ENCODE measurements at places on chromosomes 1 and 21.
A peak's percentile ranks its signal among the peaks of the same experiment; 100 is the strongest.

DNA sequence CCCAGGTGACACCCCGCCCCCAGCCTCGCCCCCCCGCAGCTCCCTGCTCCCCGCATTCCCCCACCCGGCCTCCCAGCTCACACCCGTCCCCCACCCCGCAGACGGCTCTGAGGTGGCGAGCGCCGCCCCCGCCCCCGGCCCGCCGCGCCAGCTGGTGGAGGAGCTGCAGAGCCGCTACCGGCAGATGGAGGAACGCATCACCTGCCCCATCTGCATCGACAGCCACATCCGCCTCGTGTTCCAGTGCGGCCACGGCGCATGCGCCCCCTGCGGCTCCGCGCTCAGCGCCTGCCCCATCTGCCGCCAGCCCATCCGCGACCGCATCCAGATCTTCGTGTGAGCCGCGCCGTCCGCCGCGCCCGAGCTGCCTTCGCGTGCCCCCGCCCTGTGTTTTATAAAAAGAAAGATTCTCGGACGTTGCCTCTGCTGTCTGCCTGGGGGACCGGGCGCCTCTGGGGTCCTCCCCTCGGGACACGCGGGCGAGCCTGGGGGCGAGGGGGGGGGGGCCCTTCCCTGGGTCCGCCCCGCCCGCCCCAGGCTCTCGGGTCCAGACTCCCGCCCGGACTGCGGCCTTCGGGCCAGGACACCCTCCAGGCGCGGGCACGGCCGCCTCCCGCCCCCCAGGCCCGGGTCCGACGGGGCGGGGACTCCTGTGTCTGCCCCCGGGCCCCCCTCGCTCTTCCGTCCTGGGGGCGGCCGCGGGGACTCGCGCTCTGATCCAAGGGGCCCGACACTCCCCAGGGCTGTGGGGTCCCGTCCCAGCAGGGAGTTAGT lies 1.6 kb upstream of the MMP23B start:
- peak; percentile 86 for DNase-seq

GRCh38 chr1:157496121-157496526 lies 56.2 kb downstream of the FCRL5 start:
- DNase-seq = no peak

- no peak for DNase-seq
Measured at GRCh38 chr1:198775606-198776005, 136.8 kb downstream of the PTPRC start.

DNA sequence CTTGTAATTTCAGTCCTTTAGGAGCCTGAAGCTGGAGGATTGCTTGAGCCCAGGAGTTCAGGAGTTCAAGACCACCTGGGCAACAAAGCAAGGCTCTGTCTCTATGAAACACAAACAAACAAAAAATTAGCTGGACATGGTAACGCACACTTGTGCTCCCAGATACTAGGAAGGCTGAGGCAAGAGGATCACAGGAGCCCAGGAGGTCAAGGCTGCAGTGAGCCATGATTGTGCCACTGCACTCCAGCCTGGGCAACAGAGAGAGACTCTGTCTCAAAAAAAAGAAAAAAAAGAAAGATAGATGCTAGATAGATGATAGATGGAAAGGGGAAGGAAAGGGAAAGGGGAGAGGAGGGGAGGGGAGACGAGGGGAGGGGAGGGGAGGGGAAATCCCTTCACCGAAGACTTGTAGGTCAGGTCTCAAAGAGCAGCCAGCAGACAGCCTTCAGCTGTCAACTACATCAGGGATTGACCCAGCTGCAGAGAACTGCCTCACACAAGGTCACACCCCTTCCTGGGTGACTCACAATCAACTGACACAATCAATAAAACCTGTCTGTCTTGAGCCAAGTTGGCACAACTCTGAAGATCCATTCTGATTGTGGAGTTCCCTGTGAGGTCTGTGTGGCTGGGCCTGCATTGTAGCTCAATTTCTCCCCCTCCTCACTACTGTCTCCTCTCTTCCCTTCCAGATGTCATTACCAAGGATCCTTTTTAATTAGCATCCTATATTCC lies 200.6 kb downstream of the RGS7 start:
- DNase-seq = no peak

DNA sequence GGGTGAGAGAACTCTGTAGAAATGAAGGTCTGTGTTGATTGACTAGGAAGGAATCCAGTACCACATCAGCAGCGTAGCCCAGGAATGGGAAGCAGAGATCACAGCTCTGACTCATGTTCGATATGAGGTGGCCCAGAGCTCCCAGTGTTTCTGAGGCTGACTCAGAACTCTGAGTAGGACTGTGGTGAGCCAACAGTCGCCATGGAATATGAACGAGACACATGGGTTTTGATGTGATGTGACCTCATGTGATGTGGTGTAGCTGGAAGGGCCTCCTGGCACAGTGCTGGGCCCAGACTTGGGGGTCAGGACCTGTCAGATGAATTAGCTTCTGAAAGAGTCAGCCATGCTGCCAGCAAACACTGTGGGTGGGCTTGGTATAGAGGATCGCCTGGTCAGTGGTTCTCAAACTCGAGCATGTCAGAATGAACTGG lies 237.0 kb downstream of the MRPL39 start:
- DNase-seq = no peak

GRCh38 chr1:223706077-223706973 lies 6.0 kb upstream of the CAPN2 start:
- DNase-seq = no peak

DNA sequence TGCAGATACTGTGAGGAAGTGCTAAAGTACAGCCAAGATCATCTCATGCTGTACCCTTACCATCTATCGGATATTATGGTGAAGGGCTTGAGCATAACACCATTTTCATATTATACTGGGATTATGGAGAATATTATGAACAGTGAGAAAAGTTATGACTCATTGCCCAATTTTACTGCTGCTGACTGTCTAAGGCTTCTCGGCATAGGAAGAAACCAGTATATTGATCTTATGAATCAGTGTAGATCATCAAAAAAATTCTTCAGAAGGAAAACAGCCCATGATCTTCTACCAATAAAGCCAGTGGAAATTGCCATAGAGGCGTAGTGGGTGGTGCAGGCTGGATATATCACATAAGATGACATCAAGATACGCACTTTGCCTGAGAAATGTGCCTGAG lies 47.7 kb downstream of the PPIAL4G start:
- no peak for DNase-seq

GRCh38 chr1:185388346-185388745 lies 71.3 kb upstream of the IVNS1ABP start:
- no peak for DNase-seq

GRCh38 chr1:227886993-227887696 lies 60.6 kb downstream of the WNT9A start:
- no peak for DNase-seq

DNA sequence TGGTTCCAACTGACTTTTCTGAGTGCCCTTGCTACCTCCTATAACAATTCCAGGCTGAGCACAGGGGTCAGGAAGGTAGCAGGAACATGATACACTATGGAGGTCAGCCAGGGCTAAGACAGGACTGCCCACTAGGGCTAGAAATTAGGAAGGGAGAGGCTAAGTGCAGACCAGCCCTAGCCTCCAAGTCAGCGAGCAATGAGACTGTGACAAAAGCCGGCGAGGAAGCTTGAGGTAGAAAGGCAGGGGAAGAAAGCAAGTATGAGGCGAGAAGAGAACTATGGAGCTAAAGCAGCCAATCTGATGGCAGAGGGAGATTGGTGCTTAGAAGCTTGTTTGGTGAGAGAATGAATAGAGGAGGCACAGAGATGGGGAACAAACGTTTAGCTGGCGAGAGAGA lies 4.7 kb downstream of the UROD start:
- no peak for DNase-seq

DNA sequence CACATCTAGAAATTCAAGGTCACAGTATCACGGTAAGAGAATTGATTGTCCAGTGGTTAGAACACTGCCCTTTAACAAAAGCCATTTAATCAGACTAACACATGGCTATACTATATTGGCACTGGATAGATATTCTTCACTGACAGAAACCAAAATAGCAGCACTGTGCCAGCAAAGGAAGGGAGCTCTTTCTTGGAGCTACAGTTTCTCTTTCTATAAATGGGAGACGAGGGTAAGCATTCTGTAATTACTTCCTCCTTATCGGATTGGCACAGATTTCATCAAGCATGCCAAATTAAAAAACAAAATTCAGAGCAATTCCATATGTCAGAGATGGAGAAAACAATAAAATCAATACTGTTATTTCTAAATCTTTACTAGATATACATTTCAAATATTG lies 115.7 kb upstream of the CACYBP start:
- no peak for DNase-seq

DNA sequence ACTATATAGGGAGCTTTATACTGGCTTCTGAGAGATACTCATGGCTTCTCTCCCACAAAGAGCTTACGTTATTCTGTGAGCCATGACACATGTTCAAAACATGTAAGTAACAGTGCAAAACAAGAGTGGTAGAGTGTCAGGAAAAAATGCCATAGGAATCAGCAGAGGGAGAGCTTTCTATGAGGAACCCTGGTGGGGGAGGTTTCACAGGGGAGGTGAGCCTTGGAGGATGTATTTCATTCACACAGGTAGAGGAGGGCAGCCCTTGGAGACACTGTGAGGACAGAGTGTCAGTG lies 72.7 kb upstream of the LYST start:
- DNase-seq = no peak

DNA sequence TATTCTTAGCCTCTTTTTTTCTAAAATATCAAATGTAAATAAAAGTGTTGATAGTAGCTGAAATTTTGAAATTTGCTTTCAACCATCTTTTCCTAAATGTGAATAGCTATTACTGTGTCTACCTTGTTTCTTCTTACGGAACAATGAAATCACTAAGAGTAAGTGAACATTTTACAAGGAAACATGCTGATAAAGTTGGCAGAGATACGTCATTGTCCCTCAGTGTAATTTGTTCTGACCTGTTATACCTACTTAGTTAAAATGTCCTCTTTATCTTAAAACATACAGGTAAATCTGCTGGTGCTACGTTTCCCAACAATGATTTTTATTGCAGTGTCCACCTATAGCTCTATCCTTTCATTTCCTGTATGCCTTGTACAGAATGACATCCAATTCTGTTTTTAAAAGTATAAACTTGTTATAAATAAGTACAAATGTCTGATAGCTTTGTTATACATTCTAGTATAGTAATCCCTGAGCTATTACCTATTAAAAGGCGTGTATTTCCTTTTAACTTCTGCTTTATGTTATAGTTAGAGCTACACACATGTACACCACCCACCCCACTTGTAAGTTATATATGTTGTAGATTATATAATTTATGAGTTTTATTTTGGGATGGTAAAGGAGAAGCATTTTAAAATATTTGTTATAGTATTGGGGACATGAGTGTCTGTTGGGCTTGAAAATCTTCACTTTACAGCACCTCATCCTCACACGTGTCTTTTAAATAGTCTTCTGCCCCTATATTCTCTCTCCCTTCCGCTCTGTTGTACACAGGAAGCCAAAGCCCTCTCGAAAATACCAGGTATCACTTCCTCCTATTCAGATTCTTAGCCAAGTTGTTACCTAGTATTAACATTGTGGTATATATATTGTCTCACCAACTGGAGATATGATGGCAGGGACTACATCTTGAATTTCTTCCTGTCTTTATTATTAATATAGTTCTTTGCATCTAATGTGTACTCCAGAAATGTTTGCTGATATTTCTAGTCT lies 25.2 kb downstream of the LAMC1 start:
- no peak for DNase-seq

- no peak for DNase-seq
Measured at GRCh38 chr1:21302747-21303715, 12.8 kb upstream of the ECE1 start.

GRCh38 chr1:115555446-115555845 lies 86.3 kb upstream of the VANGL1 start:
- DNase-seq = no peak

DNA sequence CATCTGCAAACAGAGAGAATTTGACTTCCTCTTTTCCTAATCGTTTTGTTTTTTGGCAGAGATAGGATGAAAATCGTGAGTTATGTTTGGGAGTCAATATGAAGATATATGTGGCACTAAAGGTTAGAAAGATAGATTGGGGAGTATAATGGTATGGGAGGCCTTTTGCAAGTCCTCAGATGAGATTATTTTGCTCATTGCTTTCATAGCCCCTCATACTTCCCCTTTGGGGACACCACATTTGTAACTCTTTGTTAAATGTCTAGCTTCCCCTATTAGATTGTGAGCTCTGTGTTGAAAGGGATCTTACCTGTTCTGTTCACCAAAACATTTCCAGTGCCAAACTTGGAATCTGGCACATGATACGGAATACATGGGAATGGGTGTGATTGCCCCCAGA lies 30.2 kb downstream of the RAVER2 start:
- no peak for DNase-seq

GRCh38 chr1:227934476-227935313 lies 13.0 kb downstream of the WNT9A start:
- DNase-seq = peak; percentile 62

GRCh38 chr1:46448109-46448911 lies 41.3 kb upstream of the DMBX1 start:
- DNase-seq = no peak

DNA sequence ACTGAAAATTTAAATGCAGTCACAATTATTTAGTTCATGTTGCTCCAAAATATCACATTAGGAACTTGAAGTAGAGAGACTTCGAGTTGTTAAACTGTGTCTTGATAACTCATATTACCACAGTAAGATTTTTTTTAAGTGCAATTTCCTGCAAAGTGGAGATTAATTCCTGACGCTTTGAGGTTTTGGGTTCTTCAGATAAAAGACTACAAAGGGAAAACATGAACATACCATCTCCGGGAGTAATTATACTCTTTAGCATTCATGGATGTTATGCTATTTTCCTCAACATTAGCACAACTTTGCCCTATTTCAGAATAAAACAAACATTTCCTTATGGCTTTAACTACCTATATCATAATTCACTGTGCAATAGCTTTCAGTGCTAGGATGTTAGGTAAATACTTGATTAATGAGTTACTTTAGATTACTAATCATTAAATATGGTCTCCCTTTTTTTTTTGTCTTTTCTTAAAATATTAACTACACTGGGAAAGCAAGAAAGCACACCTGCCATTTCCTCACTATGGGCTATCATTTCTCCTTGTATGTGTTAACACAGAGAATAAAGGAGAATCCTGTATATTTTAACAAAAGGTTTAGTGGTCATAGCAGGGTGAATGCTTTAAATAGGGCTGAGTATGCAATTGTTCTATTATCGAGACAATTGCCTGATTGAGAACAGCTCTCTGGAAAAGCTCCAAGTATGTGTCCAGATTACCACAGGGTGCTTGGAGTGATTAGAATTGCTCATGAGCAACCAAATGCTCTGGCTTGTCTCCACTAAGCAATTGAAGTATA lies 252.5 kb upstream of the C1orf105 start:
- DNase-seq = no peak

- DNase-seq = peak; percentile 70
Measured at GRCh38 chr21:43659136-43660000, at the start of the genes HSF2BP and RRP1B. Gene HSF2BP, minus strand, starts transcription at chr21:43659488. Its CDS starts 1,392 bp downstream, at chr21:43658096. Gene RRP1B, plus strand, starts transcription at chr21:43659560. Its CDS starts 105 bp downstream, at chr21:43659665.
